ENCODE measurements at places on chromosomes 2 and 18.

DNA sequence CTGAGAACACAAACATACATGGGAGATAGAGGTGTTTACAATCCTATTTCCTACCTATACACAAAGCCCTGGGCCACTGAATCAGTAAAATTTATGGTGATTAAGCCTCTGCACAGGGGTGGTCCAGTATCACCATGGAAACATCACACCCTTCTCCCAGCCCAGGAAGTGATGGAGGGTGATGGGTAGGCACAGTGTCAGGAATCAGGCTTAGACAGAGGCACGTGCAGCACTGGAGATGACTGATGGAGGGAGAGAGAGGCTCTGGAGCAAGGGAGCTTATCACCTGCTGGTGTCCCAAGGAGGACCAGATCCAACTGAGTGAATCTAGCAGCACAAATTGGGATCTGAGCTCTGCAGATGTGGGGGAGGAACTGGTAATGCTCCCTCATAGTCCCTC is 117.2 kb downstream of the RPIA start:
- DNase-seq, result no peak

DNA sequence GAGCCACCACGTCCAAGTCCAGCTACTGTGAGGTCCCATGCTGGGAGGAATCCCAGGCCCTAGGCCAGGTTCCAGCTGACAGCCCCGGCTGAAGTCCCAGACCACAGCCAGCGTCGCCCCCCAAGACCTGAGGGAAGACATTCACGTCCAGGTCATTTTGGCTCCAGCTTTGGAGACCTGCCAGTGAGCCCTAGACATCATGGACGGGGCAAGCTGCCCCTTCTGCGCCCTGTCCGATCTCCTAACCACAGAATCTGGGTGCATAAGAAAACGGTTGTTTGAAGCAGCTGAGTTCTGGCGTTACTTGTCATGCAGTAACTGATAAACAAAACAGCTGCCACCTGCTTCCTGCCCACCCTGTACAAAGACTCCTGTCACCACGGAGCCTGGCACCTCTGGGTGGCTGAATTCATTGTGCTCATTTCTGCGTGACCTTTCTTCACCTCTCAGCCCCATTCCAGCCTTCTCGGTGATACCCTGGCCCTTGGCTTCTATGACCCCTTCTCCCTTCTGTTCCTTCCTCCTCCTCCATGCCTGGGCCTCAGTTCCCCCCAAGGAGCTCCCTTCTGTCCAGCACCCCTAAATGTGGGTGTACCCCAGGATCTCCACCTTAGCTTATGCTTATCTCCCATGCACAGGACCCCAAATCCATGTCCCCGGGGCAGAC is 72.6 kb upstream of the SMAD7 start:
- DNase-seq, result no peak

GRCh38 chr2:216072473-216072872 is 9.1 kb downstream of the PECR start:
- DNase-seq, result no peak

DNA sequence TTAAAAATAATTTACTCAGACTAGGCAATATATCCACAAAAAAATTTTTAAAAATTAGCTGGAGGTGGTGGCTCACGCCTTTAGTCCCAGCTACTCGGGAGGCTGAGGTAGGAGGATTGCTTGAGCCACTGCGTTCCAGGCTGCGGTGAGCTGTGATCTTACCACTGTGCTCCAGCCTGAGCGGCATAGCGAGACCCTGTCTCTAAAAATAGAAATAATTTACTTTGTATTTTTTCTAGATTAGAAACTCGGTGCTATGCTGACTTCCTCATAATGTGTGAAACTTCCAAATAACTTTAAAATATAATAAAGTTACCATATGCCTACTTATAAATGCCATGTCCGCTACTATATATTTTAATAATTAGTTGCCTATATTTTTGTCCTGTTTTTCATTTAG is 6.7 kb downstream of the PPIG start:
- no peak for DNase-seq

DNA sequence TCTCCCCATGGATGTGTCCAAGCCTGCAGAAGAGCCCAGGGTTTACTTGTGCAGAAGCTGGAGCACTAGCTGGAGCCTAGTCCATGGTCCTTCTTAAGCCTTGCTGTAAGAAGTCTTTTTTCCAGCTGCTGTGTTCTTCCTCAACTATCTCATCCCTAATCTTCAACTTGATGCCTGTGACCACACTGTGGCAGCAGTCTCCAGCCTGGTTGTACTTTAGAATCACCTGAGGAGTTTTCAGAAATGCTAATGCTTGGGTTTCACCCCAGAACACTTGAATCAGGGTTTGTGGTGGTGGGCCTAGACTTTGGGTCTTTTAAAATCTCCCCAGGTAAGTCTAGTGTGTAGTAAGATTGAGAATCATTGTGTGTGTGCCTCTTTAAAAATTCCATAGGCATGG is 173.6 kb downstream of the ADCYAP1 start:
- DNase-seq, result no peak

DNA sequence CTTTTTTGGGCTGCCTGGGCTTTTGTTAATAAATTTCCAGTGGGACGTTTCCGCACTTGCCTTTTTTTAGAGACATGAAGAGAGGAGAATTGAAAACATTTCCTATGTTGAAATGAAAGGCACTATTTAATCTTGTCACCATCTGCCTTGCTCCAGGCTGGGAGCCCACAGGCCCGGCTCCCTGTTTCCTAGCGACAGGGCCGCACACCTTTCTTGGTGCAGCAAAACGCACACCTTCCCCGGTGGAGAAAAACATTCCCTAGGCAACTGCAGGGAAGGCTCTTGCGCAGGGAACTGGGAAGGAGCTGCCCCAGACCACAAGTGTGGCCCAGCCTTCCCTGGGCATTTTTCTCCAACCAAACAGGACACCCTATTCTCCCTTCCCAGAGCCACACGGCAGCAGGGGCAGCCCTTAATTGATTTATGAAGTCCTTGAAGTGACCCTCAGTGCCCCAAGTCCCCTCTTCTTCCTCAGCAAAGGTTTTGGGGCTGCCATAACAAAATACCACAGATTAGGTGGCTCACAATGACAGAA is 132.9 kb upstream of the MSH6 start:
- no peak for DNase-seq

GRCh38 chr2:23379220-23379695 is 5.7 kb upstream of the KLHL29 start:
- no peak for DNase-seq

DNA sequence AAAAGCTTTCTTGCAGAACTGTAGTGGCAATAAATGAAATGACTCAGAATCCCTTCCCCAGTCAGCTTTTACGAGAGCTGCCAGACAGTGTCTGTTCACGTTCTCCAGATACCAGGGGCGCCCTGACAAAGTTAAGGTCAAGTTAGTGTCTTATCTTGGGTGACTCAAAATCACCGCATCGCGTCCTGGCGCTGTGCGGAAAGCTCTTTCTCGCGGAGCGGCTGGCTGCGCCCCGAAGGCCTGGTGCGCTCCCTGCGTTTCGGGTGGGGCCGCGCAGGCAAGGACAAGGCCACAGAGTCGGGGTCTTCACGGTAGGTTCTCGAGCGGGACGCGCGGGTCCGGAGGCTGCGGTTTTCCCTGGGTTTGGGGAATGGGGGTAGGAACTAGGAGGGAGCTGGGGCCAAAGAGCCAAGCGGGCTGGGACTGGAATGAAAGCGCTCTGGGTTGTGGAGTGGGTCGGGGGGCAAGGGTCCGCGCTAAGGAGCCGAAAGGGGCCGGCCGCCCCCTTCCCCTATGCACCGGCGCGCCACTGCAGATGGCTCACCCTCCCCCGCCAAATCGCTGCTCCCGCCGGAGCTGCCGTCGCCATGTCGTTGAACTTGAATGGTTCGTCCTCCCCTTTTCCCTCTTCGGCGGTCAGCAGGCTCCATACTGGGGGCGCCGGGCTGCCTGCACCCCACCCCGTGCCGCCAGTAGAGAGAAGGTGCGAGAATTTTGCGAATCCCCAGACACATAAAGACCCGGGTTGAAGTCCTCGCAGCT is 2.6 kb upstream of the HOXD11 start:
- no peak for DNase-seq

DNA sequence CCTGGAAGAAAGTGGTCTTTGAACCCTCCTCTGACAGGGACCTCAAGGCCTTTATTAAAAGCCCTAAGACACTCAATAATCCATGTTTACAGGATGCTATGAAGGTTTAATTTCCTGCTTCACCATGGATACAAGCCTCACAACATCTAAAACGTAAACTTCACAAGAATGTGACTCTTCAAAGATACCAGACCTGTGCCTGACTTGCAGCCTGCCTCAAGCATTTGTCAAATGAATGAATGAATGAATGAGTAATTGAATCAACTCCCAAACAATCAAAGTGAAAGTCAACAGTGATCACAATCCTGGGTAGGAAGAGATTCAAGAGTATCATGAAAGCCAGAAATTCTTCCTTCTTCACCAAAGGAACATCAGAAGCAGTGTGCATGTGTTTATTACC is 30.4 kb downstream of the KLF7 start:
- DNase-seq, result no peak

DNA sequence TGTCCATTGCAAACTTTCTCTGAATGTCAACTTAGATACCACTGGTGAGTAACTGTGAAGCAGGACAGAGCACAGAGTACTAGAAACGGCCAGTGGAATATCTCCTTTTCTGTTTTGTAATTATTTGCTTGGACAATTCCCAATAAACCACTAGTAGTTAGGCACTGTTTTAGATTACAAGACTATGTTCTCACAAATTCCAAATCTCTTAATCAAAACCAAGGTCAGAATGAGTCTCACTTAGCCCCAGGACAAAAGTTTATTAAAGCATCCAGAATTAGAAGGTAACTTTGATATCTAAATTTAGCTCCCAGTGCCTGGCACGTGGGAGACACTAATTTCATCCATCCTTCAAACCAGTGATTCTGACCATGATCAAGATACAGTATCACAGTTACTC is 89.0 kb downstream of the ZNF521 start:
- DNase-seq, result no peak

GRCh38 chr18:77160515-77160914 is 27.9 kb upstream of the MBP start:
- no peak for DNase-seq

- DNase-seq, result no peak
Observed at GRCh38 chr2:160363055-160363454, 130.6 kb downstream of the RBMS1 start.

- DNase-seq, result no peak
Observed at GRCh38 chr18:61887838-61888237, 5.0 kb downstream of the RNF152 start.

GRCh38 chr18:53947092-53947640 is 277.3 kb downstream of the MBD2 start:
- no peak for DNase-seq

- DNase-seq, result no peak
Observed at GRCh38 chr2:172473167-172473566, 45.8 kb downstream of the ITGA6 start.

GRCh38 chr2:230869914-230870543 is 5.3 kb downstream of the ITM2C start:
- DNase-seq, result no peak

- DNase-seq, result no peak
Observed at GRCh38 chr18:13433125-13433524, 214.6 kb downstream of the LDLRAD4 start.

- no peak for DNase-seq
Observed at GRCh38 chr2:44429034-44429433, 67.3 kb downstream of the CAMKMT start.

DNA sequence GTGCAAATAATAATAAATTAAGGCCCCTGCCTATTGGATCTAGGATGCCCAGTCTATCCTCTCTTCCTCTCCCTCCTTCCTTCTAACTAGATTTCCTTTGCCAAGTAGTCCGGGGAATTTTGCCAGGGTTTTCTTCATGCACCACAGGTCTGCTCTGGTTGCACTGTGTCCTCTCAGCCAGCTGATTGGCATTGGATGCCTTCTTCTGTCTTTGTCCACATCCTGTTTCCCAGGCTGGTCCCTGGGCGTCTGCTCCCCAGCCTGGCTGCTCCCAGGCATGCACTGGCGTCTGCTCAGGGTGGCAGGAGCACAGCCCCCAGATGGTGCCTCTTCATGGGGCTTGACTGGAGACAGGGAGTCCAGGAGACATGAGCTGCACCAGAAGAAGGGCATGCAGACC is 66.4 kb downstream of the GALR1 start:
- DNase-seq, result no peak

- DNase-seq, result no peak
Observed at GRCh38 chr2:217905395-217905794, 97.4 kb downstream of the TNS1 start.

DNA sequence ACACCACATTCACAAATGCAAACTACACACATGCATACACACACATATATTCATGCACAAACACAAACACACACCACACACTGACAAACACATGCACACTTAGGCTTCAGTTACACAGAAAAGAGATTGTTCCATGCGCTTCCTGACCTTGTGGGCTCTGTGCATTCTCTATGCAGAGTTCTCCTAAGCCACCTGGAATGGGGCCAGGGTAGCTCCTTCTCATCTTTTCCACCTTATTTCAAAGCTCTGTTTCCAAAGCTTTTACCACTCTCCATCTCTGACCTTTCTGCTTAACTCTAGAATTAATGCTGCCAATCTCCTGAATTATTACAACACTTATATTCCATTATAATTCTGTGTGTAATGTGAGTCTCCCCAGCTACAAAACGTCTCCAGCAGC is 522.3 kb upstream of the MYT1L start:
- peak; percentile 42 for DNase-seq

DNA sequence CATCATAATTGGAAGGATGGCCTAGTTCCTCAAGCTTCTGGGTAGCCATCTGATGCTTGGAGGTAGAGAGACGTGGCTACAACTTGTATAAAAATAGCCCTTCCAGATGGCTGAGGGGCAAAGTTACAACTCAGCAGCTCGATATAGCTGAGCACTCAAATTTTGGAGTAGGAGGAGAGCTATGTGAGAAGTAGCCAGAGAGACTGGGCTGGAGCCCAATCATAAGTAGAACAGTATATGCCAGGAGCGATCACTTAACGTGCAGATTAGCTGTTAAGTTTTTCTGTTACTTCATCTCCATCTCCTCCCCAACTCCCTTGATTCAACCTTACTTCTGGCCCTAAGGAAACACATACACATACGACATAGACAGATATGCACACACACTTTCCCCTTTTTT is 28.8 kb downstream of the CNRIP1 start:
- DNase-seq, result no peak

GRCh38 chr2:240301256-240301795 is 134.1 kb upstream of the GPC1 start:
- no peak for DNase-seq

DNA sequence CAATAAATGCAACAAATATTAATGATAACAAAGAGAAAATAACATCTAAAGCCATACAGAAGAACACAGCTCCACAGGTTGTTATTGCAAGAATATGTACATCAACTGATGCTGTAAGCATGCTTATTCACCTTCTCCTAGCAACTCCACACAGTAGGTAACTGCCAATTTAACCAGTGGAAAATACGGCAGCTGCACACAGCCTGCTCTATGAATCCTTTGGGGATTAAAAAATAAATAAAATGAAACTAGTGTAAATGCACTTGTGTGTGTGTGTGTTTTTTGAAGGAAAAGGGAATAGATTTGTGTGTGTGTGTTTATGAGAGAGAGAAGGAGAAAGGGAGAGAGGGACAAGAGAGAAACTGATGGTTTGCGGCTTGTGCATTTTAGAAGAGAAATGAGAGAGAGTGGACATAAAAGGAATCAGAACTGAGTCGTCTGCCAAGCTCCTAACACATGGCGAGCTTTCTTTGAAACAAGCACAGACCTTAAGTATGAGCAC is 96.2 kb upstream of the PDE1A start:
- DNase-seq, result no peak

- peak; percentile 52 for DNase-seq
Observed at GRCh38 chr2:124027182-124027581, 2.1 kb downstream of the CNTNAP5 start.
